Mucosa of descending colon (tissue), 3 donors: ENCODE measurements at places on chromosomes 5 and 9. TPM values are rescaled to one million over a fixed set of nuclear protein-coding genes. Genes with fewer than 3 reads are reported as not detected.

GRCh38 chr9:137350696-137351584 is 48.9 kb upstream of the NRARP start:
- DNase-seq, result no peak

- DNase-seq, result no peak
These were observed 187.0 kb downstream of the FANCC start for GRCh38 chr9:95130484-95130883.

DNA sequence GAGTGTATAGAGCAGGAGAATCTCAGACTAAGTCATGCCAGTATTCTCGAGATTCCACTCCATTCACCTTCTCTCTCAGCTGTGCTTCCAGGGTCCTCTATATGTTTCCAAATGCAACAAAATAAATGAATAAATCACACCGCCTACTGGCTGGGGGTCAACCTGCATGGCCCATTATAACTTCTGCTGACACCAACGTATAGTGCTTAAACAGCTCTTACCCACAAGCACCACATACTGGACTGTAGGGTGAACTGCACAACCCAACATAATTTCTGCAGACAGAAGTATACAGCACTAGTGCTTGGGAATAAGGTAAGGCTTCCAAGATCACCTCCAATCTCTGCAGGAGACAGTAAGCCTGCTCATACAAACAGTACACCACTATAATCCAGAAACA is 33.1 kb upstream of the HTR4 start:
- peak; percentile 26 for DNase-seq

DNA sequence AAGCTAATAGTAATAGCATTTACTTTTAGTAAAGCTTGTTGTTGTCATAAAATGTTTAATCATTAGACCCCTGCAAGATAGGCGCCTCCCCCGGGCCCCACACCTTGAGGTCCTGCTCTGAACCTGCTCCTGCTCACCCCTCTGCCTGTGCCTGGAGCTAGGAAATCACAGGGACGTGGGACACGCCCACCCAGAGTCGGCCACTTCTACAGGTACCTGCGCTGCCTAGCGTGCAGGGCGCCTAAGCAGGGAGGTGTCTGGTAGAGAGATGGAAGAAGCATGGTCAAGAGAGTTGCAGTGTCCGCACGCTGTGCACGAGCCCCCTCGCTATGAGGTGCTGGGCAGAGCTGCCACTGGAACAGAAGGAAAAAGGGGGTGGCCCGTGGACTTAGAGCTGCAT is 52.6 kb downstream of the HINT1 start:
- DNase-seq, result no peak

- no peak for DNase-seq
These were observed 278.1 kb upstream of the DAB2 start for GRCh38 chr5:39702928-39703327.

- DNase-seq, result no peak
These were observed 83.2 kb upstream of the ANKH start for GRCh38 chr5:14954616-14955343.

- no peak for DNase-seq
These were observed 11.3 kb downstream of the MSX2 start for GRCh38 chr5:174735498-174736330.

DNA sequence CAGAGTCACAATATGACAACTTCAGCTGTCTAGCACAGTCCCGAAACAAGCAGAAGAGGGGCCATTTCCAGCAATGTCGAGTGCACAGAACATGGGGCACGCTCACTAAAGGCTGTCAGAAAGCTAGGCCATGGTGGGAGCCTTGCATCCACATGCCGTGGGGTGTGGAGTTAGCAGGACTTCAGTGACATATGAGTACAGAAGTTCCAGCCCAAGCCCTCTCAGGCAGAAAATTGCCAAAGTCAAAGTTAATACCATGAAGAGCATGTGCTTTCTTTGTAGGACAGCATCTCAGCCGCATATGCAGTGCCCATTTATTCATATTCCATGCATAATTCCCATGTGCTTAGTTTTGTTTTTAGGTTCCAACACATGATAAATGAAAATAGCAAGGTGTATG is 26.7 kb downstream of the ECM2 start:
- DNase-seq, result no peak

GRCh38 chr9:81473708-81474107 is 215.6 kb downstream of the TLE1 start:
- no peak for DNase-seq

GRCh38 chr9:136297016-136297691 is 6.7 kb downstream of the CCDC187 start:
- DNase-seq, result peak; percentile 85

- no peak for DNase-seq
These were observed 796.2 kb downstream of the TLE1 start for GRCh38 chr9:80893190-80893589.

DNA sequence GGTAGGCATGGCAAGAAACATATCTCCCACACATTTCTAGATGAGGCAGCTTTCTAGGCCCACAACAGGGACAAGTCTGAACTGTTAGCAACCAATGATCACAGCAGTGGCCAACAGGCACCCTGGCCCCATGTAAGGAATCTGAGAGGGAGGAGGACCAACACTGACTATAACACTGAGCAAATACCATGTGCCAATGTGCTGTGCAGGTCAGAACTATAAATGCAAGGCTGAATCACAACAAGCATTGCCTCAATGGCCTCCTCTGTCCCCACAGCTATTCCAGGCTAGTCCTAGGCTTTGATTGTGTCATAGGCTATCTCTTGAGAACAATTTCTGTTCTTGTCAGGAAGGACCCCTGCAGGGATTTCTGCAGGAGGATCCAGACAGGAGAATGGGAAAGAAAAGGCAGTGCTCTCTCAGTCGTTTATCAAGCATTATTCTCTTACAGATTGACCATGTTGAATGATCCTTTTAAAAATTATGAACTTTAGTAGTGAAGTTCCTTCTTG is 221.2 kb downstream of the TLE1 start:
- DNase-seq, result no peak

DNA sequence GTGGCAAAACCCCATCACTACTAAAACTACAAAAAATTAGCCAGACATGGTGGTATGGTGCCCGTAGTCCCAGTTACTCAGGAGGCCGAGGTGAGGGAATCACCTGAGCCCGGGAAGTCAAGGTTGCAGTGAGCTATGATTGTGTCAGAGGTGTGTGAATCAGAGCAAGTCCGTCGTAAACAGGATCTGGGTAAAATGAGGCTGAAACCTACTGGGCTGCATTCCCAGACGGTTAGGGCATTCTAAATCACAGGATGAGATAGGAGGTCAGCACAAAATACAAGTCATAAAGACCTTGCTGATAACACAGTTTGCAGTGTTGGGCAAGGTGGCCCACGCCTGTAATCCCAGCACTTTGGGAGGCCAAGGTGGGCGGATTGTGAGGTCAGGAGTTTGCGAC is 1.9 kb upstream of the CLTB start:
- DNase-seq, result no peak

GRCh38 chr5:122180863-122181548 is 51.7 kb downstream of the ZNF474 start:
- no peak for DNase-seq

DNA sequence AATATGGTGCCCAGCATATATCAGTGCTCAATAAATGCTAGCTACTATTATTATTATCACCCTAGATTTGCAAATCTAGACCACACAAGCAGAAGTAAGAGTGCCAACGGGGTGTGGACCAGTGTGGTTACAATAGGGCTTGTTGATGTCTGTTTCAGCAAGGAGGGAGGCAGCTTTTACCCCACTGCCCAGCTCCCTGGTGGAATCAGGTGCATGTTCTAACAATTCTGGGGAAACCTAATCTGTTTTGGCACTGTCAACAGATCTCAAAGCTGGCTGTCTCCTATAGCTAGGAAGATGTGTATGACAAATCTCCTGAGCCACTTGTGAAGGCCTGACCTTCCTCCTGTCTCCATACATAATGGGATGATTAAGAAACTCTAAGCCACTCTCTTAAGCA is 5.7 kb downstream of the TGFBI start:
- DNase-seq, result no peak

- peak; percentile 7 for DNase-seq
These were observed 37.6 kb downstream of the ALG2 start for GRCh38 chr9:99184110-99184474.

DNA sequence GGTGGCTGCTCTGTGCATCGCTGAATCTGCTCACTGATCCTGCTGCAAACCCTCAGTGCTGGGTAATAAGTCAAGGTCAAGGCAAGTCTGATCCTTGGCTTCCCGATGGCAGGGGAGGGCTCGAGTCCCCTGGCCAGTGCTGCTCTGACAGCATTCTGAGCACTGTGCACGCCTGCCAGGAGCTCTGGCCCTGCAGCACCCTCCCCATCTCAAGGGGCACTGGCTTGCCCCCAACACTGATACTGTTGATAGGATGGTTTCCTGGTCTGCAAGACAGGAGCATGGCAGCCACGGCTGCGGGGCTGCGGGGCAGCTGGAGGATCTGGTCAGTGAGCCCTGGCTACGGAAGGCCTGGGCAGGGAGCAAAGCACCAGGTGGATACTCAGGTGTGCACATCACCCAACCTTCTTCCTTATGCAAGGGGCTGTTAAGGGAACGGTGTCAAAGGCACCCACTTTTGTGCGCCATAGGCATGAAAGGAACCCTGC is 71.8 kb downstream of the SECISBP2 start:
- no peak for DNase-seq

- DNase-seq, result no peak
These were observed 16.1 kb upstream of the RAB14 start for GRCh38 chr9:121217609-121218292.

Gene RNF180
- 15.0 TPM for total RNA-seq

Gene LCN15
- 1.6 TPM for total RNA-seq

Gene SPINK1
- total RNA-seq, result 273 TPM

Gene PGM5
- 11.2 TPM for total RNA-seq

Gene RASGEF1C
- total RNA-seq, result 0.17 TPM

Gene IL3
- total RNA-seq, result not detected

Gene RELL2
- total RNA-seq, result 2.3 TPM

Gene SLC6A18
- total RNA-seq, result 0.89 TPM
